Activated CD8-positive, alpha-beta T cell treated with anti-CD3 and anti-CD28 coated beads for 36 hours (primary cell): ENCODE measurements at places on chromosomes 1 and 21. TPM values are rescaled to one million over a fixed set of nuclear protein-coding genes. Genes with fewer than 3 reads are reported as not detected.

GRCh38 chr1:32539584-32540571 lies 651 bp downstream of the ZBTB8A start:
- DNase-seq = no peak

GRCh38 chr1:248613742-248614141 lies 16.2 kb upstream of the OR2T10 start:
- DNase-seq = no peak

- no peak for DNase-seq
Observed at GRCh38 chr1:176863613-176864012, 300.9 kb downstream of the ASTN1 start.

GRCh38 chr1:168324745-168325425 lies 44.2 kb downstream of the TBX19 start:
- DNase-seq = no peak

- DNase-seq = peak; percentile 1
Observed at GRCh38 chr1:2594641-2595131, 8.1 kb downstream of the PRXL2B start.

DNA sequence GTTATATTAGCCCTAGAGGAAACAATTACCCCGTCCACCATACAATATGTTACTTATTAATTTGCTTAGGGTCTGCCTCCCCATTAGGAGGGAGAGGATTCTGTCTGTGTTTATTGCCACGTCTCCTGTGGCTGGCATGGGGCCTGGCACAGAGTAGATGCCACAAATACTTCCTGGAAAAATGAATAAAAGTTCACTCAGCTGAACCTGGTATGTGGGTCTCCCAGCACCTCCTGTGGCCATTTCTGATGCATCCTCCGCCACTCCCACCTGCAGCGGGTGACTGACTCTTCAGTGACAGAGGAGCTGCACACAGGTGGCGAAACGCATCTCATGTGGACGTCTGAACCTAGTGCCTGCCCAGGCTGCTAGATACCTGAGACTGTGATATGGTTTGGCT lies 112.7 kb downstream of the CLIC6 start:
- no peak for DNase-seq

GRCh38 chr1:34477632-34478141 lies 277.2 kb upstream of the GJB5 start:
- no peak for DNase-seq

NCF2 gene
- total RNA-seq = 4.7 TPM

ADORA3 gene
- total RNA-seq = not detected
